ENCODE measurements at places on chromosomes 6 and 20.

- DNase-seq: peak; percentile 48
Measured at GRCh38 chr20:10171864-10172751, 46.5 kb upstream of the SNAP25 start.

DNA sequence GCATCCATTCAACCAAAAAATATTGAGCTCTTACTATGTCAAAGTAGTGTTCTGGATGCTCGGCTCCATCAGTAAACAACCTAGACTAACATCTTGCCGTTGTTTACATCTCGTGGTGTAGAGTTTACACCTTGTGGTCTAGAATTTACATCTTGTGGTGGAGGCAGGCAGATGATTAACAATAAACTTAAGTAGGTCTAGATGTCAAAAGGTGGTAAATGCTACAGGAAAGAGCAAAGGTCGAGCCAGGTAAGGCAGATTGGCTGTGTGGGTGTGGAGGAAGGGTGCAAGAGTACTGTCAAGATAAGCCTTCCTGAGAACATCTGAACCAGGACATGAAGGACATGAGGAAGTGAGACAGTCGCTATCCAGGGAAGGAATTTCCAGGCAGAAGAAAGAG lies 88.4 kb upstream of the ESR1 start:
- DNase-seq: no peak

DNA sequence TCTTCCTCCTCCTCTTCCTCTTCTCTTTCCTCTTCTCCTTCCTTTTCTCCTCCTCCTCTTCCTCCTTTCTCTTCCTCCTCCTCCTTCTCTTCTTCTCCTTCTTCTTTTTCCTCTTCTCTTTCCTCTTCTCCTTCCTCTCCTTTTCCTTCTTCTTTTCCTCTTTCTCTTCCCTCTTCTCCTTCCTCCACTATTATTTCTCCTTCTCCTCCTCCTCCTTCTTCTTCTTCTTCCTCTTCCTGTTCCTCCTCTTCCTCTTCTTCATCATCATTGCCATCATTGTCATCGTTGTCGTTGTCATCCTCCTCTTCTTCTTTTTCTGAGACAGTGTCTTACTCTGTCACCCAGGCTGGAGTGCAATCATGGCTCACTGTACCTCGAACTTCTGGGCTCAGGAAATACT lies 256.3 kb upstream of the SOX4 start:
- DNase-seq: no peak

DNA sequence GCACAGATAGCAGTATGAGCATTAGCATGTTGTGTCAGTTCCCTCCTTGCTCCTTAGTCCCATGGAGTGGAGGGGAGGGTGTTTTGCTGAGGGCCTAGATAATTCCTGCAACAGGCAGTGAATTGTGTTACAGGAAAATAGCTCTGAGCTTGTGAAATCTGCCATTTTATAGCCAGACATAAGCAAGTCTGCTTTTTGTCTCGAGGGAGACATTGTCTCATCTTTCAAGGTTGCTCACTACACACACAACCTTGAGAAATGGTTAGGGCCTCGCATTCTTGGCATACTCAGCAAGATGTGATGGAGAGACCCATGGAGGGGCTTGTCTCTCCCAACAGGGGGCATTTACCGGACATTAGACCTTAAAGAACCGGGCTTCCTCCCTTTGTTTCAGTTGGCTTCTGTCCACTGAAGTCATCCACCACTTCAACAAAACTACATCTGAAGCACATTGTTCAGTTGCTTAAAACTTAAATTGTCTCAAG lies 108.0 kb upstream of the FOXO3 start:
- DNase-seq: no peak

DNA sequence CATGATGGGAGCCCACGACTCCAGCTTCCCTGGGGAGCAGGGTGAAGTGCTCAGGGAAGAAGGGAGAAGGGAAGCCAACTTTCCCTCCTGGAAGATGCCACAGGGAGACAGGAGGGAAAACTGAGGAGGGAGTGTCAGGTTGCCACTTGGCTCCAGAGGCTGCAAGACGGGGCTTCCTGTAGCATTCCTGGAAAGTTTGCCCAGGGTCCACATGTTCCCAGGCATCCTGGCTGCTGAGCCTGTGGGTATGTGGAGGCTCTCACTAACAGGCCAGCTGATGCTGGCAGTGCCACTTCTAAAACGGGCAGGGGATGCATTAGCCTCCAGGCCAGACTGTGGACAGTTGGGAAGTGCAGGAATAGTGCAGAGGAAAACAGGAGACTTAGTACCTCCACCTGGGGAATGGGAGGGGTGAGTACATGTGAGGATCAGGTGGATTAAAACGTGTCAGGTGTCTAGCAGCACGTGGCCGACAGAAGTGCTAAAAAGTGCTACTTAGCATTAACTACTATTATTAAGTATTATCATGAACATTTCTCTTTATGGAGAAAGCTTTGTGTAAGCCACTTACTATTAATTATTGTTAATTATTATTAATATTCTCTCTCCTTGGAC lies 33.2 kb downstream of the BANF2 start:
- DNase-seq: no peak

DNA sequence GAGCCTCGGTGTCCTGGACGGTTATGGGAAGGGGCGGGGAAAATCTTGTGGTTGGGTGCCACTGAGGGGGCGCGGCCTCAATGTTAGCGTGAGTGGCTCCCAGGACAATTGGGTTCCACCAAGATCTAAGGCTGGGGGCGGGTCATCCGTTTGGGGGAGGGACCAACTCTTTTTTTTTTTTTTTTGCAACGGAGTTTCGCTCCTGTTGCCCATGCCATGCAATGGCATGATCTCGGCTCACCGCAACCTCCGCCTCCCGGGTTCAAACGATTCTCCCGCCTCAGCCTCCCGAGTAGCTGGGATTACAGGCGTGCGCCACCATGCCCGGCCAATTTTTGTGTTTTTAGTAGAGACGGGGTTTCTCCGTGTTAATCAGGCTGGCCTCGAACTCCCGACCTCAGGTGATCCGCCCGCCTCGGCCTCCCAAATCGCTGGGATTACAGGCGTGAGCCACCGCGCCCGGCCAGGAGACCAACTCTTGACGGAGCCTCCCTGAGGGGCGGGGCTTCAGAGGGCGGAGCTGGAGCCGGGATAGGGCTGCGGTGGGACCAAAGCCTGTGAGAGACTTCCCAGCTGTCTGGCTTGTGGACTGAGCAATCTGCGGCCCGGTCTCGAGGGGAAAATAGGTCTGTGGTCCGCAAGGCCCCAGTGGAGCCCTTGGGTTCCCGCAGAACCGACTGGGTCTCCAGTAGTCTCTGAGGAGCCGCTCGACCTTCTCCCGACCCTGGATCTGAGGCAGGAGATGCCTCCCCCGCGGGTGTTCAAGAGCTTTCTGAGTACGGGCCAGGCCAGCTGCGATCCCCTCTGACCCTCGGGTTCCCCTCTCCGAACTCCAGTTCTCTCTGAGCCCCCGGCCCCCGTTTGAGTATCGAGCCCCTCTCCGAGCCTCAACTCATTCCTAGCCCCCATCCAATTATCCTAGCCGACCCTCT lies 1.1 kb downstream of the SPAG4 start:
- peak; percentile 67 for DNase-seq

GRCh38 chr6:169184419-169184818 lies 69.2 kb downstream of the THBS2 start:
- no peak for DNase-seq

GRCh38 chr6:151733680-151734320 lies 73.7 kb upstream of the ESR1 start:
- DNase-seq: no peak

DNA sequence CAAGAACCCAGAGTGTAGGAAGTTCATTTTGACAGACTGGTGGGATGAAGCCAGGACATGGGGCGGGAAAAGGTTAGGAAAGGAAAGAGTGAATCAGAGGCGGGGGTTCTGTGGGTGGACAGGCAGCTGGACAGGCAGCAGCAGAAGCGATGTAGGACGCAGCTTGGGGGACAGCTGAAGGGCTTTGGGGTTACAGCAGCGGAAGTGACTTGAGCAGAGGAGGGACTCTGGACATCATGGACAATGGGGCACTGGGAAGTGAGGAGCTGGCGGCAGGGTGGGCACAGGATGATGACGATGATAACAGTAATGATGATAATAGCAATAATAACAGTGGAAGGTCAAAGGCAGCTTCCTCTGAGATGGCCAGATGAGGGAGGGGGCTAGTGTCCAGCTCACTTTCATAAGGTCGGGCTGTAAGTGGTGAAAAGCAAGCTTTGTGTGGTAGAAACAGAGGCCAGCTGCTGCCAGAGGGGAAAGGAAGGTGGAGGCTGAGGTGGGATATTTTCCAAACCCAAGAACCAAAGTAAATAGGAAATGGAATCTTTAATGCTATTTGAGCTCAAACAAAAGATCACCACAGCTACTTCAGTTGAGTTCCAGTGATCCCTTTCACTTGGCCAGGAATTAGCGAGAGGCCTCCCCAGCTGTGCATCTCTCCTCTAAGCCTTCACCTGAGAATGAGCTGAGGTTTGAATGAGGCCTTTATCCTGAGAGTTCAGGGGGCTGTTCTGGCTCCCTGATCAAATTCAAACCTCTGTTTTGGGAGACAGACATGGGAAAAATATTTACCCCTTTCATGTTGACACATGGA lies 433.5 kb downstream of the DHX35 start:
- no peak for DNase-seq

GRCh38 chr6:65799389-65799788 lies 92.4 kb upstream of the EYS start:
- DNase-seq: no peak

DNA sequence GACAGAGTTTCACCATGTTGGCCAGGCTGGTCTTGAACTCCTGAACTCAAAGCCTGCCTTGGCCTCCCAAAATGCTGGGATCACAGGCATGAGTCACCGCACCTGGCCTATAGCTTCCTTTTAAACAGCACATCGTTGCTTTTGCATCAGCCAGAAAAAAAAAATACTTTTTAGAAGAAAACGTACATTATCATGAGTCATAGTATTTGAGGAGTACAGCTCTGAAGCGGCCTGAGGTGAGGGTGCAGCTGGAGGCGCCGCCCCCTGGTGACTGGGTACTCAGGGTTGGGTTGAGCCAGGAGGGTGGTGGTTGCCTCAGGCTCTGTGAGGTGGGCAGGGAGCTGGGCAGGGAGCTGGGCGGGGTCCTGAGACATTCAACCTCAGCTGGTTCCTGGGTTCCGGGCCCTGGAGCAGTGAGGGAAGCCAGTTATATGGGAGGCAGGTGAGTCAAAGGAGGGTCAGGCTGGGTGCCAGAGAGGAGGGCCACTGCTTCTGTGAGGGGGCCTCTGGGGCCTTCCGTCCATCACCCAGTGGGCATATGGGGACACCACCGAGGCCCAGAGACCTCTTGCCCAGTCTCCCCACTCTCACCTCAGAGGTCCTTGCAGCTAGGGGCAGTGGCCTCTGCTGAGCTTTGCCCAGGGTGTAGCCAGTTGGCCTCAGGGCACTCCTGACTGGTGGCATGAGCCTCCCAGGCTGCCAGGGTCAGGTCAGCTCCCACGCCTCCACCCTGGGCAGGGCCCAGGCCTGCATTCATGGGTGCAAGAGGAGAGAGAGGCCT lies 11.7 kb upstream of the ID1 start:
- peak; percentile 19 for DNase-seq

GRCh38 chr20:35297155-35297554 lies 4.9 kb upstream of the FAM83C start:
- no peak for DNase-seq

DNA sequence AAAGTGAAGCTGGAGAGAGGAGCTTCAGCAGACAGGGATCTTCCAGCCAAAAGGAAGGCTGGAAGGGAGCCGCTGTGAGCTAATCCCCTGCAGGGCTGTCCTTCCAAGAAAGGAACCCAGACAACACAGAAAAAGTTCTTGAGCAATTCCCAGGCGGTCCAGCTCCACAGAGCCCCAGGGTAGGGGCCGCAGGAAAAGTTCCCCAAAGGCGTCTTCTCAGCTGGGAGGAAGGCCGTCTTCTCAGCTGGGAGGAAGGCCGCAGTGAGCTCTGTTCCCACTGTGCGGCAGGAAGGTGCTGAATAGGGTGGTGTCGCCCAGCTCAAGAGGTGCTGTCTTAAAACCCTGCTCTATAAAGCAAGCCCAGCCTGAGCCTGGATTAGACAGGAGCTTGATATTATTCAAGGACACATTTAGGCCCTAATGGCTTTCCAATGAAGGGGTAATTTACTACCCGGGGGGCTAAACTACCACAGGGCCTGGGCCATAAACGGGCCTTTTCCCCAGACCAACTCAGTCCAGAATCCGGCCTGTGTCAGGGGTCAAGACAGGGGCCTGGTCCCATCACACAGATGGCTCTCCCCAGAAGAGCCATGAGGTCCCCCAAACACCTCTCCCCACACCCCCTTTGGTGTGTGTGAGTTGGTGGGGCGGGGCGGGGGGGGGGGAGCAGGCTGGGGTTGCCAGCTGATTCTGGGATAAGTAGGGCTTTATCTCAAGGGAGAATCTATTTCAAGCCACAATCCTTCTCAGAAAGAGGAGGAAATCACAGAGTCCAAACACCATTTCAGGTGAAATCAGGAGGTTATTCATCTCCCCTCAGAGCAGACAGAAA lies 103.6 kb downstream of the NOL4L start:
- no peak for DNase-seq

GRCh38 chr20:59082077-59082740 lies 39.6 kb upstream of the PRELID3B start:
- DNase-seq: no peak

- no peak for DNase-seq
Measured at GRCh38 chr20:25023356-25023755, 30.8 kb upstream of the APMAP start.

DNA sequence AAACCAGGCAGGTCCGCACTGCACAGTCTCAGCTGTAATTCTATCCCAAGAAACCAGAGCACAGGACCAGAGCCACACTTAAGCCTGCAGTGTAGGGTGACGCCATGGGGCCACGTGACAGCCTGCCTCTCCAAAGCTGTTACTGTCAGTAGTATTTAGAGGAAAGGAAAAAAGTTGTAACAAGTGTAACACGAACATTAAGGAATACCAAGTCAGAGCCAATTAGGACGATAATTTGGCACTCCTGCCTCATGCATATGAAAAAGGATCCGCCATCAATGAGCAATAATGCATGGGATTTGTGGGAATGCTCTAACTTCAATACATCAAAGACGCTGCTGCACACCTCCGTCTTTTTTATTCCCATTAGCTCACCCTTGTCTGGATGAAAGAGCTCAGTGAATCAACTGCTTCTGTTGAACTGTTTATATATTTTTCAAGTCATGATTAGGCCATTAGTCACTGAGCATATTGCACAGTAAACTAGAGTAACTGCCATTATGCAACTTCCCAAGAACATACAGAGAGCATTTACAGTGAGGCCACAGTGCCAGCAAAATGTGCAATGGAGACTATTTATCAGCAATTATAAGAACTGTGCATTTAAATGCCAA lies 79.9 kb downstream of the ATXN1 start:
- DNase-seq: no peak

GRCh38 chr6:5968817-5969734 lies 37.6 kb downstream of the NRN1 start:
- no peak for DNase-seq
